ENCODE measurements at places on chromosomes 7 and 10.

GRCh38 chr7:37035631-37036030 lies 311.3 kb upstream of the AOAH start:
- no peak for DNase-seq

DNA sequence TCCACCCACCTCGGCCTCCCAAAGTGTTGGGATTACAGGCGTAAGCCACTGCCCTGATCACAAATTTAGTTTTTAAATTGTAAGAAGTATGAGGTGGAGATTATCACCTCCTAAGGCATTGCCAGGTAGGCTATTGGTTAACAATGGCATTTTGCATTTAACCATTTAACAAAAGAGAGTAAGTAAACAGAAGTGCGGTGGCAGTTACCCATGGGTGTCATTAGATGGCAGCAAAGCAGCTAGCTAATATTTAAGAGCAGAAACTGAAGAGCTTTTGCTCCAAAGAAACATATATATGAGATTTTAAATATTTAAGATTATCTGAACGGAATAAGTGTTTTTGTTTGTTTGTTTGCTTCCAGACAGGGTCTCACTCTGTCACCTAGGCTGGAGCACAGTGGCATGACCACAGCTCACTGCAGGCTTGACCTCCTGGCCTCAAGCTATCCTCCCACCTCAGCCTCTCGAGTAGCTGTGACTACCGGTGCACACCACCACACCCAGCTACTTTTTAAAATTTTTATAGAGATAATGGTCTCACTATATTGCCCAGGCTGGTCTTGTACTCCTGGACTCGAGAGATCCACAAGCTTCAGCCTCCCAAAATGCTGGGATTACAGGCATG lies 325.5 kb upstream of the C7orf33 start:
- DNase-seq = no peak

- DNase-seq = no peak
Observed at GRCh38 chr7:151060113-151060415, 675 bp downstream of the SLC4A2 start.

- no peak for DNase-seq
Observed at GRCh38 chr7:33554046-33554445, 351.3 kb upstream of the BMPER start.

DNA sequence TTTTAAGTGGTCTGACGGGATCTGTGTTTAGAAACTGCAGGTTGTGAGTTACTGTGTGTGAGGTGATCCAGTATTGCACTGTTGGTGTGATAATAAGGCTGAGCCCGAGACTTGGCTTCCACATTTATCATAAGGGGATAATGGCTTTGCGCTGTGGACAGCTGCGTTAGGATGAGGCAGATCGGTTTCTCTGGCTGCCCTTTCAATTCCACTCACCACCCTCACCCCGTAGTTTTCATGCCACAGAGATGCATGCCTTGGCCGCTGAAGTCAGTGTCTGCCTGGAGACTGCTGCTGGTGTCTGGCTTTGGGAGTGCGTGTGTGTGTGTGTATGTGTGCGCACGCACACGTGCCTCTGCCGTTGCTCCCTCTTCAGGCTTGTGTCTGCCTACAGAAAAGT lies 273.0 kb downstream of the CCDC3 start:
- no peak for DNase-seq

DNA sequence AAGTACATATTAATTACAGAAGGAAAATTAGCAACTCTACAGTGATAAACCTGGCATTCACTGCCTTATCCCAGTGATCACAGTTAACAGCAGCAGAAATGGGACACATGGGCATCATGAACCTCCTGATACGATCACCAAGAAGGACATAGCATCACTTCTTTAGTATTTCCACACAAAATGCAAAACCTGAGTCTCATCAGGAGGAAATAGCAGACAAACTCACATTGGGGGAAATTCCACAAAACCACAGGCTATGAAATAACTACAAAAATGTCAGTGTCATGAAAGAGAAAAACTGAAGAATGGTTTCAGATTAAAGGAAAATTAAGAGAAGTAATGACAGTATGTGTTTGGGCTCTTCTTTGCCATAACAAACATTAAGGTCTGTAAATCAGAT lies 12.0 kb upstream of the PURB start:
- no peak for DNase-seq

DNA sequence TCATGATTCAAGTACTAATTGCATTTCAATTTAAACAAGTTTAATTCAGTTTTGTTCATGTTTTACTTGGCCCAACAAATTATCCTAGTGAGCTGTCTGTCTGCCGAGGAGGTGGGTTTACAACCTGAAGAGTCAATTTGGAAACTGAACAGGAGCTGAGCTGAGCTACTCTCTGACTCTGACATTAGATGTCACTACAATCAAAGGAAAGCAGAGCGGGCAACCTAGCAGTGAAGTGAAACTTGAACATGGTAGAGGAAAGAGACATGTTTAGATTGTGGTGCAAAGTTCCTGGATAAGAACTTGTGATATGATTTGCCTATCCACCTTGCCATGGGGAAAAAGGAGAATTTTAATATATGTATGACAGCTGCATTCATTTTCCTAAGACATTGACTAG lies 9.6 kb upstream of the AGR3 start:
- no peak for DNase-seq

DNA sequence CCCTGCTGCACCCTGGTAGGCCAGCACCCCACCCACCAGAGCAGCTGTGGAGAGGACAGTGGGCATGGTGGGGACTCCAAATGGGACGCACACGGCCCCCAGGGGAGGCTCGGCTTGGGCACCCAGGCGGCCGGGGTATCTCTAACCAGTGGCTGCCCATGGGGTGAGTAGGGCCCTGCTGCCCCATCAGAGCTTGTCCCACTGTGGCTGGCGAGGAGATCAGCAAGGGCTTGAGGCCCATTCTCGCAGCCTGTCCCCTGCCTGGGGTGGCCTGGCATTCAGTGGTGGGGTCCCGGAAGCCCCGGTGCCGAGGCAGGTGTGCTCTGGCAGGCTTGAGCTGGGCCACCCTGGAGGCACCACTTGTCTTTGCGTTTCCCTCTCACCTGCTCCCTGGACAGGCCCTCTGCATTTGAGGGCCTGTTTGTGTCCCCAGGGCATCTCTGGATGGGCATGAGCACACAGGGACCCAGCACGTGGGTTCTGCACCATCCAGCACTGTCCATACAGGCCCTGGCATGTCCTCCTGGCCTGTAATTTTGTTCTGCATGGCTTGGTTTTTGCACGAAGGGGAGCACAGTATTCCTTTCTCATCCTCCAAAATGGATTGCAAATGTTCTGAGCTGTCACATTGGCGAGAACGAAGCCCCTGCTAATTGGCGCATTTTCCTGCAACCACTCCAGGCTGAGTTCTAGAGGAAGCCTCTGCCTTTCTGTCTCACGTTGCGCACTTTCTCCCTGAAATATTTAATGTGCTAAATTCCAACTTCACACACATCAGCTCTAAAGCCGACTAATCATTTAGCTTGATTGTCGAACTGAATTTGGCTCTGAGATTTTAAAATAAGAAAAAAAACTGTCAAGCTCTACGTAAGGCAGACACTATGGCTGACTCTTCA lies 27.2 kb downstream of the PWWP2B start:
- DNase-seq = no peak

DNA sequence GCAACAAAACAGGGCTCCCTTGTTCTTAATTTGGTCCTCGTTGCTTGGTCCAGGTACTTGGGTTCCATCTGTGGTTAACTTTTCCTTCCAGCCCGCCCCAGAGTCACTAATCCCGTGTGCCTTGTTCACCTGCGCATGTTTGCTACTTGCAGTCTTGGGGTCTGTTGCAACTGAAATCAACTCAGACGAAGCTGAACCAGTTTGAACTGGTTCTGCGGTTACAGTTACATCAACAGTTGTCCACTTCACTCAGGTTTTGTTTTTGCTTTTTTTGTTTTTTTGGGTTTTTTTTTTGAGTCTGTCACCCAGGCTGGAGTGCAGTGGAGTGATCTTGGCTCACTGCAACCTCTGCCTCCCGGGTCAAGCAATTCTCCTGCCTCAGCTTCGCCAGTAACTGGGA lies 34.7 kb downstream of the TRRAP start:
- no peak for DNase-seq

- no peak for DNase-seq
Observed at GRCh38 chr10:132608511-132609195, 71.1 kb downstream of the INPP5A start.

GRCh38 chr10:36366843-36367242 lies 724.7 kb upstream of the FZD8 start:
- no peak for DNase-seq

DNA sequence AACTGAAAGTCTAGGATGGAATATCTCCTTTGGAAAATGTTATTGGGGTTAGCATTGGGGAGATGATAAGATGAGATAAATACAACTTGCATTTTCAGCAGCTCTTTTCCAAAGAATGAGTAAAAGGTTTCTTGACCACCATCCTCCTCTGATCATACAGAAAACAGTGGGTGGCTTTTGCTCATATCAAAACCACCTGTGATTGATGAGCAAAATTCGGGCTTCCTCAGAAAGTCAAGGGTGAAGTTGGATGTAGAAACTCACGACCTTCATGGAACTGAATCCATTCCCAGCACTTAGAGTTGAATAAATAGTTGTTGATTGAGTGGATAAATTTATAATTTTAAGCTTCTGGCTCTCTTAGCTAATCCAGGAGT lies 158.4 kb downstream of the DNAJB6 start:
- peak; percentile 22 for DNase-seq

DNA sequence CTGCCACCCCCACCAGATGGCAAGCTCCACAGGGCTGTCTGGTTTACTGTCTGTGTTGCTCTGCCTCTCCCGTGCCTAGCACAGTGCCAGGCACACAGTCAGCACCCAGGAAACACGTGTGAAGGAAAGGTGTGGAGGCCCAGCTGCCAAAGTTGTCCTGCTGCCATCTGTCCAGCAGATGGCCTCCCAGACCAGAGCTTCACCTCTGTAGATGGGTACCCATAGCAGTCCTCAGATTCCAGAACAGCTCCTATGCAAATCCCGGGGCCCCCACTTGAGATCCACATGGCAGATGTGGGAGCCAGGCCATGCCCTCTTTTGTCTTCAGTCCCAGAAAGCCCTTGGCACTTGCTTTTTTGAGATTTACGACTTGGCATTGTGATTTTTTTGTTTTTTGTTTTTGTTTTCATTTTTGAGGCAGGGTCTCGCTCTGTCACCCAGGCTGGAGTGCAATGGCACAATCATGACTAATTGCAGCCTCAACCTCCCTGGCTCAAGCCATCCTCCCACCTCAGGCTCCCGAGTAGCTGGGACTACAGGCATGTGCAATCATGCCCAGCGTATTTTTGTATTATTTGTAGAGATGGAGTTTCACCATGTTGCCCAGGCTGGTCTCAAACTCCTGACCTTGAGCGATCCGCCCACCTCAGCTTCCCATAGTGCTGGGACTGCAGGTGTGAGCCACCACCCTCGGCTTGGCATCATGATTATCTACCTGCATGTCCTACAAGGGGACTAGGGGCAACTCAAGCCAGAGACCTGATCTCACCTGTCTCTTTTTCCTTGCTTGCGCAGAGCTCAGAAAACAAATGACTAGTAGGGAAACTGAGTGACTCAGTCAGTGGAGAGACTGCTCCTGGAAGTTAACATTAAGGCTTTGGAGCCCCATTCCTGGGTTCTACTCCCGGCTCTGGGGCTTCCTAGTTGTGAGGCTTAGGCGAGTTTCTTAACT lies 16.9 kb upstream of the PALD1 start:
- peak; percentile 57 for DNase-seq

DNA sequence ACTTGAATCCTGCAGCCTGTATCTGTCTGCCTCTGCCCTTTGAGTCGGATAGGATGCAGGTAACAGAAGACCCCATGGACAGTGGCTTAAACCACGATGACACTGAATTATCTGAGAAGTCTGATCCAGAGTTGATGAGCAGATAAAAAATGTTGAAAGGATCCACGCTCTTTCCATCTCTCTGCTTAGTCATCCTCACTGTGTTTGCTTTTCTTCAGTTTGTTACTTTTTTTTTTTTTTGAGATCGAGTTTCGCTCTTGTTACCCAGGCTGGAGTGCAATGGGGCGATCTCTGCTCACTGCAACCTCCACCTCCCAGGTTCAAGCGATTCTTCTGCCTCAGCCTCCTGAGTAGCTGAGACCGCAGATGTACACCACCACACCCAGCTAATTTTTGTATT lies 36.9 kb upstream of the GOLGA7B start:
- DNase-seq = no peak

DNA sequence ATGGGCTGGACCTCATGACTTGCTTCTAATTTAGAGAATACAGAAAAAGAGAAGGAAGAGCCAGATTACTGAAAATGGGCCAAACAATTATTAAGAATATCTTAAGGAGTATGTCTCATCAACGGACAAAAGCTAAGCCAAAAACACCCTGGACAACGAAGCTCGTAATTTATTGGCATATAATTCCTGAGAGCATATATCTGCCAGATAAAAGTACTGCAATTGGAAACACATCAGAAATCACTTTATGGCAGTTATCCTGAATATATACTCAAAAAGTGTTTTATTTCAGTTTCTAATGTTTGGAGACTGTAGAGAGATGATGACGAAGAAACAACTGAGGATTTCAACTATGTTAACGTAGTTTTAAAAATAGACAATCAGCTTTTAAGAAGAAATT lies 211.8 kb downstream of the CSTF2T start:
- DNase-seq = no peak

DNA sequence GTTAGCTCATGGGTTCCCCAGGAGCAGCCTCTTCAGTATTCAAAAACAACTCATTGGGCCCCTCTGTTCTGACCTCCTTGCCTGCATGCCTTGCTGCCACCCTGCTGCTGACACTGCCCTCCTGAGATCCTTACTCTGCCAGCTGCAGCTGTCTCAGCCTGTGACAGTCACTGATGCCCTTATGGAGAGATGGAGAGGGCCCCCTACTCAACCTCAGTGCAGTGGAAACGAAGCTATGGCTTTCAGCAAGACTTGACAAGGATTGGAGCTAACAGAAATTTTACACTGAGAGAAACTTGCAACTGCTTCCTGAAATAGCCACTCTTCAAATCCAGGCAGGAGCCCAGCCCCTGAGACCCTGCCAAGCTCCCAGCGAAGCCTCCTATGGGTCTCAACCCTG lies 678.3 kb upstream of the C7orf33 start:
- DNase-seq = no peak

DNA sequence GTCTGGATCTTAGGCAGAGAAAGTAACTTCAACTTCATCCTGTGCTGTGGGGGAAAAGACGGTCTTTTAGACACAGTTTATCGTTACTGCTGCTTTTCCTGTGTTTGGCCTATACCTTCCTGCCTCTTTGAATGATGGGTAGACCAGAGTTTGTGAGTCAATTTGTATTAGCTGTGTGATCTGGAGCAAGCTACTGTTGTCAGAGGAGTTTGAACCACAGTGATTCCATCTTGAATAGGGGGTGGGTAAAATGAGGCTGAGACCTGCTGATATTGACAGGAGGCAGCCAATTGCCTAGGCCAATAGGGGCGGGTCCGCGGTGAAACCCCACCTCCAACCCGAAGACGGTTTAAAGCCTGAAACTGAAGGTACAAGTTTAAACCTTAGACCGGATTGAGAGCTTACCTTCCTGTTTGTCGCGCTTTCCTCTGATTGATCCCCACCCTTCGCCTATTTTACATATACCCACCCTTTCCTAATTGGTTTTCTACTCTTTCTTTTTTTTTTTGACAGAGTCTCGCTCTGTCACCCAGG lies 35.8 kb upstream of the EIF4H start:
- DNase-seq = no peak

DNA sequence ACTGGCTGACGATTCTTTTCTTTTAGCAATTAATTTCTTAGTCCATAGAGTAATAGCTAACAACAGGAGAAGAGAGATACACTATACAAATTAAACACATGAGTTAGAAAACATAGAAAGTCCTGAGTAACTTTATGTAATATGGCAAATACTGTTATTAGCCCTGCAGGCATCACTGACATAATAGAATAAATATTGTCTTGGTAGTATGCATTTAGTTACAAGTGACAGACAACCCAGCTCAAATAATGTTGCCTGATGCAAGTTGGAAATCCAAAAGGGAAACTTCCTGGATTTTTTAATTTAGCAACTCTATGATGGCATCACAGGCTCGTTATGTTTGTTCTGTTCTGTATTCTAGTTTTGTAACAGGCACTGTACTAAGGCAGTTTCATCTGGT lies 95.1 kb downstream of the DKK1 start:
- no peak for DNase-seq
